NCI-H446 treated with DMSO at 0.1 percent for 48 hours (cell line): ENCODE measurements at places on chromosomes 4 and X.

GRCh38 chr4:38678078-38678477 lies 14.1 kb downstream of the KLF3 start:
- no peak for DNase-seq

- DNase-seq, result no peak
These were observed 16.3 kb upstream of the PLCXD1 start for GRCh38 chrX:264634-265455.

GRCh38 chr4:57435300-57435699 lies 325.1 kb upstream of the IGFBP7 start:
- DNase-seq, result no peak

- no peak for DNase-seq
These were observed 88.9 kb upstream of the NDP start for GRCh38 chrX:44061968-44062614.

GRCh38 chr4:152591876-152592275 lies 56.0 kb upstream of the FBXW7 start:
- no peak for DNase-seq

- DNase-seq, result no peak
These were observed 20.4 kb downstream of the NELFA start for GRCh38 chr4:1988327-1988724.

- no peak for DNase-seq
These were observed 69.9 kb upstream of the CAMK2D start for GRCh38 chr4:113831457-113831856.

DNA sequence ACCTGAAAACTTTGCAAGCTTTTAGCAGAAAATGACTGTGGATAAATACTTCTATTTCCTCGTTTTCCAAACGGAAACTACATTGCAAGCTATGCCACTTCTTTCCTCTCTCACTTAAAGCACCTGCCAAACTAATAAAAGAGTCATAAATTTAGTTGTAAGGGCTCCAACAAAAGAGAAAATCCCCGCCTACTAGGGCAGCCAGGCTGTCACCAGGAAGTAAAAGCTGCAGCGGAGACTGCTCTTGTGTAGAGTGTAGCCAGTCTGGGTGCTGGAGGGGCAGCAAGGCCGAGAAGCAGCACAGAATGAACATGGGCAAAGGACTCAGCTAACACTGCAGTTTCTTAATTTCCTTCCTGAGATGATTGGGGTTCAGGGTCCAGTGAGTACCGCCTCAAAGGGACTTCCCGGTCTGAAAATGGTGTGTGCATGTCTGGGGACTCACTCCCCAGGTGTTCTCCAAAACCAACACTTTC lies 89.3 kb upstream of the MAML3 start:
- DNase-seq, result peak; percentile 16

GRCh38 chrX:107674480-107675364 lies 46.4 kb downstream of the PRPS1 start:
- peak; percentile 54 for DNase-seq

DNA sequence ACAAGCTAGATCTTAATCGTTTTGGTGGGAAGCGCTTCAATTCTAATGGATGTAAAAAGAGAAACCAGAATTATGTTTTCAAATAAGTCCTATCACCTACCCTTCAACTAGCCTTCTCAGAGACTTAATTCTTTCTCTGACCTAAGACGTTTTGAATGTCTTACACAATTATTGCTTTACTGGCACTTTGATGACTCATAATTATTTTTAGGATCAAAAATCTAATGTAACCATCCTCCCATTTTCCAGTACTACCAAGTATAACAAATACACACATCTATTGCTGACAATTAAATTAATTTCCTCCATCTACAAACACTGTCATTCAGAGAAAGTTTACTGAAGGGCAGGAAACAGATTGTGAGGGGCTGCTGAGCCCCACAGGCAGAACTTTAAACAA lies 108.6 kb downstream of the PPP3CA start:
- DNase-seq, result no peak

- DNase-seq, result no peak
These were observed 480.2 kb downstream of the DTHD1 start for GRCh38 chr4:36761607-36762006.

DNA sequence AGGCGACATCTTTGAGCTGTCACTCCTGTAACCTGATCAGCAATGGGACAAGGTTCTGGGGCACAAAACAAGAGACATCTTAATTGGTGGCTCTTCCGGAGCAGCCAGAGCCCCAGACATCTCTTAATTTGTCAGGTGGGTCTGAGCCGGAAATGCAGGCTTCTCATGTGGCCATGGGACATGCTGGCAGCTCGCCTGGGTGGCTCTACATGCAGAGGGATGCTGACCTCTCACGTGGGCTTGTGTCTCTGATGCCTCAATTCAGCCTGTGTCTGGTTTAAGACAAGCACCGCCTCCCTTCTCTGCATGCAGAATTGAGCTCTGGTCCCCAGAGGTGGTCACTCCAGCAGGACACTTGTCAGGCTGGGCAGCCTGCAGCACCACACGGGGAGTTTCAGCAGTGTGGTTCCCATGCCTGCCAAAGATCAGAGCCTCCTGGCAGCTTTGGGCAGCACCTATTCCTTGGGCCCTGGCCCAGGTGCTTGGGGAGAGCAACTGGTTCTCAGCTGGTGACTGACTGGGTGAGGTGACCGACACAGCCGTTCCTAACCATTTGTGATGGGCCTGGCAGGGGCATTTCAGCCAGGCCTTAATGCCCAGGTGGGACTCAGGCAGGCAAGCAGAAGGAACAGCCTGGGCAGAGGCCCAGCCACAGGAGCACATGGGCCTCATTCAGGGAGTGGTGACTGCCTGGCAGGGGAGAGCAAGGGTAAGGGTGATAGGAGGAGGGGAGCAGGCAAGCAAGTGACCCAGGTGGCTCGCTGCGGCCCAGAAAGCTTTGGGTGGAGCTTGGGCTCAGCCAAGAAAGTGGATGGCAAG lies 53.4 kb downstream of the HMX1 start:
- DNase-seq, result no peak

GRCh38 chr4:147339100-147339499 lies 141.8 kb upstream of the EDNRA start:
- DNase-seq, result no peak

- no peak for DNase-seq
These were observed 173.8 kb downstream of the ADGRL3 start for GRCh38 chr4:61373901-61374440.

DNA sequence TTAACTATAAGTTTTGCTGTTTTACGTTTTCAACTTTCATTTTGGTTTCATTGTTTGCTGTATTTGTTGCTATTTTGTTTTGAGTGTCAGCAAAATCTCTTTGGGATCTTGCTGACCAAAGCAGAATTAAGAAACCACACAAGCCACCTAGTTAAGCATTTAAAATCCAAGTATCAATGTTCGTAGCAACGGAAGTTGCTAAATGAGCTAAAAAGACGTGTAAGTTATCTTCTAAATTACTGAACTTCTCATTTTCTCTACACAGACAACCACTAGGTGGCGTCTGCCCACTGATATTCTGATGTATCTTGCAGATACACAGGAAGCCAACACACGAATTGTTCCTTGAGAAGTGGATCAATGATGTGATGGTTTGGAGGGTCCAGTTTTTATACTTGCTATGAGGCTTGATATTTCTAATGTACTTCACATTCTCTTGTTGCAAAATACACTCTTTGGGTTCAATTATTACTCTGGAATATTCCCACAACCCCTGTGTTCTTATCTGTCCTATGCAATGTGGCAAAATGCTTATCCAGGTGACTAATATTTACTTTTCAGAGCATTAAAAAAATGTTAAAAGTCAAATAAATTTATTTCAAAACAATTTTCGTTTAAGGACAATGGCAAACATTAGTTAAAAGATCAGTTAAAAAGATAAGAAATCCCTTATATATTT lies 250.5 kb downstream of the TECRL start:
- peak; percentile 17 for DNase-seq

DNA sequence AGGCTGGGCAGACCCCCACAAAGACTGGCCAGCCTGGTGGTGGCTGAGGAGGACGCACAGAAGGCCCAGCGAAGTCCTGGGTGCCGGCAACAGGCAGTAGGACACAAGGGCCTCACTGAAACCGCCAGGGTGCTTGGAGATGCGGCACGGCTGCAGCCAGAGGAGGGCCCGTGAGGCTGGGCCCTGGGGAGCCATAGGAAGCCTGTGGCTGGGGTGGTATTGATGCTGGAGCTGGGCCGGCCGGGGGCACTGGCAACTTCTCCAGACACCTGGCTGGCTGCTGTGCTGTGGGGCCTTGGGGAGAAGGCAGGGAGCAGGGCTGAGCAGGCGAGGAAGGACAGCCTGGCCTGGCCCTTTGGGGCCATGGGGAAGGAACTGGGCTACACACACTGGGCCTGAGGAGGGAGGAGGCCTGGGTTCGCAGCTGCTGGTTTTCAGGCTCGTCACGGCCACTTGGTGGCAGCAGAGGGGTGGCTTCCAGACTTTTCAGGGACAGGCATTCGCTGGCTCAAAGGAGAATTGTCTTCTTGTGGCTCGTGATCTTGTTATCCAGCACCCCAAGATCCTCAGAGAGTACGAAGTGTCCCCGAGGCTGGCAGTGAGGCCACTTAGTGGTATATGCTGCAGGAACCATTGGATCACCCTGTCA lies 37.2 kb downstream of the ATP2B3 start:
- DNase-seq, result no peak

- DNase-seq, result no peak
These were observed 97.3 kb upstream of the NOCT start for GRCh38 chr4:138918169-138918869.

GRCh38 chrX:36501169-36501702 lies 506.9 kb upstream of the FAM47C start:
- no peak for DNase-seq

DNA sequence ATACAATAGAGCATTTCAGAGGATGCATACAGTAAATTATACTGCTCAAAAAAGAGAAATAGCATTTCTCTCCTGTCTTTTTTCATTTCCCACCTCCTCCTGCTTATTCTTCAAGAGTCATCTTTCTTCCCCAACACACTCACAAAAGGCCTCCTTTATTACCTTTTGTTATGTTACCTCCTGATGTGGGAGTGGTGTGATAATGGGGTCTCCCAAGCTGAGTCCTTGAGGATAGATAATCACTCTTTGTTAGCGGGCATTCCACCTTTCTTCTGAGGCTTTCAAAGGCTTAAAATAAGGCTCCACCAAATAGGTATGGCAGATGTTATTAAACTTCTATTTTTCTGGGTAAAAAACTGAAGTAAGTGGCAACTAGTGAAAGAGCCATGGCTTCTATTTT lies 159.8 kb downstream of the CPEB2 start:
- DNase-seq, result no peak

GRCh38 chr4:61152433-61152832 lies 47.7 kb upstream of the ADGRL3 start:
- DNase-seq, result no peak

DNA sequence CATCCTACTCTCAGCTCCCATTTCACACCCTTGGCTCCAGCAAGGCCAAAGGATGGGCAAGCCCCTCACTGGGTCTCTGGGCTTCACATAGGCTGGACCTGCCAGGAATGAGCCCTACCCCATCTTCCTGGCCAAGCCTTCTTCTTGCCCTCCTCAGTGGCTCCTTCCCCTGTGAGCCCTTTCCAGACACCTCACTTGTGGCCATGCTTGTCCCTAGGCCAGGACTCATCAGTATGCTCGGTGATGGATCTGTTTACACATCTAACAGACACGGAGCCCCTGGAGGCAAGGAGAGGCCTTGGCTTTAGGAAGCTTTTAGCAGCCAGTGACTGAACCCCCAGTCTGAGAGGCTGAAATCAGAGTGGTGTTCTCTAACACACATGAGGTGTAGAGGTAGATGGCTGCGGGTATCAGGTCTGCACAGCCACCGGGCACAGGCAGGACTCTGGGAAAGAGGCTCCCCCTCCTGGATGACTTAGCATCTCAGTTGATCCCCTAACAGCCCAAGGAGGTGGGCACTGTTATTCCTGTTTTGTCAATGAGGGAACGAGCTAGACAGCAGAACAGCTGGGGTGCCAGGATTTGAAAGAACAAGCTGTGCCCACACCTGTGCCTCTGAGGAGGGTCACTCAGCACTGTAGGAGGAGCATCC lies 44.8 kb downstream of the PPP2R2C start:
- no peak for DNase-seq

- peak; percentile 79 for DNase-seq
These were observed 281.1 kb downstream of the NKX6-1 start for GRCh38 chr4:84218031-84218430.

DNA sequence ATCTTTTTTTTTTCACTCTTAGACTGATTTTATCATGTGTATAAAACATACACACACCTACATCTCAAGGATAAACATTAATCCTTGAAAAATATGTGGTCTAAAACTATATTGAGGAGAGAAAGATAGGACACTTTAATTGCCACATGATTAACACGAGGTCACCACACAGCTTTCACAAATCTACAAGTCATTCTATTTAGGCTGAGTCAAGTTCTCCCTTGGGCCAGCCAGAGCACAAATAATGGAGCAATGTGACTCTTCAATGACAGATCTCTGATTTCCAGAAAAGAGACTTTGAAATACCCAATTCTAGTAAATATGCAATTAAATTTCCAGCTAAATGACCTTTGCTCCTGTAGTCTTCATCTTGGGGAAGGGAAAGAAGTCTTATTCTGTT lies 12.9 kb upstream of the ADH4 start:
- no peak for DNase-seq

DNA sequence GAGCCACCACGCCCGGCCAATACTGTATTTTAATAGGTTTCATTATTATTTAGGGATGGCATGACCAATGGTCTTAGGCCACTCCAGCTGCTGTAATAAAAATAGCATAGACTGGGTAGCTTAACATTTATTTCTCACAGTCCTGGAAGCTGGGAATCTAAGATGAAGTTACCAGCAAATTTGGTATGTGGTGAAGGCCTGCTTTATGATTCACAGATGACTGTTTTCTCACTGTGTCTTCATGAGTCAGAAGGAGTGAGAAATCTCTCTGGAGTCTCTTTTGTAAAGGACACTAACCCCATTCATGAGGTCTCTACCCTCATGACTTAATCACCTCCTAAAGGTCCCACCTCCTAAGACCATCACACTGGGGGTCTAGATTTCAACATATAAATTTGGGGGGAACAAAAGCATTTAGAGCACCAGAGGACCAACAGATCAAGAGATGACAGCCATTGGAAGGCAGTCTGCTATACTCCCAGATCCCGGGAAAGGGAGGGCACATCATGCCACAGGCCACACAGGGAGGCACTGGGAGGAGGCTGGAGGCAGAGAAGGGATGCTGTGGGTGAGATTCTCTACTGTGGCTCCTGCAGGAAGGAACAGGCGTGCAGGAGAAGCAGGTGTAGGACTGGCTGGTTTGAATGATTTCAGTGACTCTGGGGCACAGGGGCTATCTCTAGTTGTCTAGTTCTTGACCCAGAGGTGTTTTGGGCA lies 335.8 kb upstream of the SFRP2 start:
- DNase-seq, result no peak

GRCh38 chrX:112840382-112841113 lies at the start of gene AMOT:
Gene AMOT (minus strand): TSS chrX:112840831. CDS start chrX:112823126, 17,705 bp downstream.
- DNase-seq, result peak; percentile 15

GRCh38 chr4:26289401-26289800 lies 31.4 kb upstream of the RBPJ start:
- no peak for DNase-seq

- no peak for DNase-seq
These were observed 277.7 kb upstream of the TET2 start for GRCh38 chr4:104868958-104869357.
